ENCODE measurements at places on chromosomes 7 and 10. TPM values are rescaled to one million over a fixed set of nuclear protein-coding genes. Genes with fewer than 3 reads are reported as not detected.

GRCh38 chr10:71995887-71996575, 31.8 kb downstream of the CHST3 start:
- no peak overlapping the region for H3K4me3 ChIP-seq
- DNase-seq: no peak
- H3K36me3 ChIP-seq: no peaks in the 10 kb centered on the region
- no peaks in the 10 kb centered on the region for H3K27me3 ChIP-seq
- peak overlapping the region; percentile 78 for H3K27ac ChIP-seq

DNA sequence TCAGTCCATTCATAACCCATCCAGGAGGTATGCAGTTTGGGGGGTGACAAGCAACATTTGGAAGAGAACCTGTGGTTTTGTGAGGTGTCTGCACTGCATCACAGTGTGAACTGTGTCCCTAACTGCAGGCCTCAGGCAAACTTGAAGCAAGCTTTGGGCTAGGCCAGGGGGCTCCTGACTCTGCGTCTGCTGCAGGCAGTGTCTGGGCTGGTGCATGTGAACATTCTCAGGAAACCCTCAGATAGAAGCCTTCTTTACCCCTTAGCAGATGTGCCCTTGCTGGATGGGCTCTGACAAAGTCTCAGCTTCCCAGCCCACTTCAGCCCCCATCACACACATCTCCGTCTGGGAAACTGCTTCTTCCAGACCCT, 61.0 kb downstream of the VIPR2 start:
- H3K27ac ChIP-seq: no peak overlapping the region
- DNase-seq: no peak
- peaks cover 11% of the 10 kb centered on the region for H3K4me1 ChIP-seq
- no peaks in the 10 kb centered on the region for H3K36me3 ChIP-seq
- no peaks in the 10 kb centered on the region for H3K27me3 ChIP-seq
- no peak overlapping the region for H3K4me3 ChIP-seq

GRCh38 chr10:84665883-84666463, 337.6 kb downstream of the CCSER2 start:
- H3K27ac ChIP-seq: no peak overlapping the region
- no peaks in the 10 kb centered on the region for H3K36me3 ChIP-seq
- no peaks in the 10 kb centered on the region for H3K27me3 ChIP-seq
- H3K4me1 ChIP-seq: no peaks in the 10 kb centered on the region
- no peak for DNase-seq

DNA sequence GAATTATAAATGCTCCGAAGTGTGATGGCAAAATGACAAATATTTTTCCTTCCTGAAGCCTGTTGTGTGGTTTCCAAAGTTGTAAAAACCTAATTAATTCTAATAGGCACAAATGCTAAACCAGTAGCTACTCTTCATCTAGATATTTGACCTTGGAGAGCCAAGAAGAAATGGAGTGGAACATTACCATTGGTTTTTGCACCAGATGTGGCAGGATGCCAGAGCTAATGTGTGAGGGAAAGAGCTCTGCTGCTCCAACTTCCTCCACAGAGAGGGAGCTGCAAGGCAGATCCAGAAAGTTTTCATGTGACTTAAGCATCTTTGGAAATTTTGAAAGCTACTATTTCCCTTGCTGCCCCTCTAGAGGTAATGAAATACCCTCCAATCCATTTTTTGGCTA, 65.1 kb upstream of the HPS1 start:
- H3K4me3 ChIP-seq: no peak overlapping the region
- peaks cover 3% of the 10 kb centered on the region for H3K27me3 ChIP-seq
- no peaks in the 10 kb centered on the region for H3K36me3 ChIP-seq
- DNase-seq: no peak

GRCh38 chr10:30752481-30752881, 122.9 kb upstream of the LYZL2 start:
- H3K4me1 ChIP-seq: no peaks in the 10 kb centered on the region
- no peak overlapping the region for H3K27ac ChIP-seq

- H3K27me3 ChIP-seq: no peaks in the 10 kb centered on the region
- no peak overlapping the region for H3K4me3 ChIP-seq
- H3K27ac ChIP-seq: peak overlapping the region; percentile 54
- no peak for DNase-seq
- peaks cover 60% of the 10 kb centered on the region for H3K4me1 ChIP-seq
- no peaks in the 10 kb centered on the region for H3K36me3 ChIP-seq
These were observed 66.5 kb downstream of the ADD3 start for GRCh38 chr10:110074298-110074697.

DNA sequence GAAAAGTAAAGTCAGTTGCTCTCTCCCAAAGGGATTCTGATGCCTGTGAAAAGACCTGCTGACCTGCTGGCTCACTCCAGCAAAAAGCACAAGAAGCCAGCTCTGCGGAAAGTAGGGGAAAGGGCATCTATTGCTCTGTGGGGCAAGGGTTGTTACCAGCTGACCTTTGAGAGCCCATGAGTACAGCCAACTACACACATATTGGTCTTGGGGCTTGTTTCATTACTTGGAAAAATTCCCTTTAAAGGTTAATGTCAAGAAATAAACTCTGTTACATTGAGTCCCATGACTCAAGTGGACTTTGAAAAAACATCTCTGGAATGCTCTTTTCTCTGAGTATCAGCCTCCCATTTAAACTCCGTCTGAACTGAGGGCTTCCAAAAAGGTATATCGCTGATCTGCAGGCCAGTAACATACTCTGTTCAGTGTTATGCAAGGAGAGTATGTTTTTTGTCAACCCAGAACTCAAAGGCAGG, 53.2 kb downstream of the PANK1 start:
- H3K27me3 ChIP-seq: no peaks in the 10 kb centered on the region
- DNase-seq: no peak
- peak overlapping the region; percentile 72 for H3K27ac ChIP-seq
- peaks cover 2% of the 10 kb centered on the region for H3K36me3 ChIP-seq

Gene ANKRD1
- 1,558 TPM for total RNA-seq

DNA sequence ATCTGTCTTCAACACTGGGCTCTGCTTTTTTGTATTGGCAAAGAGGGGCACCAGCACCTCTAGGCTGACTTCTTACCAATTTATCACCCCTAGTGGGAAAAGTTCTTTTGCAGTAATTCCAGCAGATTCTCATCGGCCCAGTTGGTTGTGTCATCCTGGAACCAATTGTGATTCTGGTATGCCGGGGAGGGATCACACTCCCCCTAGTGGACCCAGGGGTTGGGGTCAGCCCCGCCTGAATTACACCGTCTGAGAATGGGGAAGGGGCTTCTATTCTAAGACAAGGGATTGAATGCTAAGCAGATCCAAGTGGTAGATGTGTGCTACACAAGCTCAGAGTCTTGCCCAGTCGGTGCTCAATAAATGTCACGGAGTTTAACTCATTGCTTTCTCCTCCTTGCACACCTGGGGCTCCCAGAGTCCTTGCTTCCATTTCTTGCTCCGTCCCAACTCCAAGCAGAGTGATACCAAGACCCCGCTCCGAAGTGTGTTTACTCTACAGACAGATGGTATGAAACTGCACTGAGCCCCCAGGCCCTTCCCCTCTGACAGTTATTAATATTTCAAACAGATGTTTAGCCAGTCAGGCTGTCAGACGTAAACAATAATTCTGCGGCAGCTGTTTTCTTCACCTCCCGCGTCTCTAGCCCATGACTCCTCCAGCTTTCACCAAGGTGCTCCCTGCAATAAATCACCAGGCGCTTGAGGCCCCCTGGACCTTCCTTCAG, 71.9 kb downstream of the C10orf105 start:
- no peak for DNase-seq
- H3K27ac ChIP-seq: no peak overlapping the region
- no peak overlapping the region for H3K4me3 ChIP-seq
- no peaks in the 10 kb centered on the region for H3K4me1 ChIP-seq
- H3K36me3 ChIP-seq: no peaks in the 10 kb centered on the region

- no peak overlapping the region for H3K4me3 ChIP-seq
- no peak for DNase-seq
- no peak overlapping the region for H3K27ac ChIP-seq
- H3K36me3 ChIP-seq: no peaks in the 10 kb centered on the region
- no peaks in the 10 kb centered on the region for H3K27me3 ChIP-seq
These were observed 19.4 kb upstream of the CSGALNACT2 start for GRCh38 chr10:43118631-43119415.

GRCh38 chr10:24958091-24958720, 5.8 kb upstream of the PRTFDC1 start:
- no peak for DNase-seq
- H3K27me3 ChIP-seq: no peaks in the 10 kb centered on the region
- peaks cover 8% of the 10 kb centered on the region for H3K4me1 ChIP-seq
- peak overlapping the region; percentile 72 for H3K27ac ChIP-seq

GRCh38 chr7:7652798-7653540, 12.4 kb downstream of the UMAD1 start:
- H3K27ac ChIP-seq: no peak overlapping the region
- no peaks in the 10 kb centered on the region for H3K36me3 ChIP-seq
- no peak for DNase-seq

Gene ELFN1
- 0.46 TPM for total RNA-seq

Gene SRRM3
- 0.69 TPM for total RNA-seq

DNA sequence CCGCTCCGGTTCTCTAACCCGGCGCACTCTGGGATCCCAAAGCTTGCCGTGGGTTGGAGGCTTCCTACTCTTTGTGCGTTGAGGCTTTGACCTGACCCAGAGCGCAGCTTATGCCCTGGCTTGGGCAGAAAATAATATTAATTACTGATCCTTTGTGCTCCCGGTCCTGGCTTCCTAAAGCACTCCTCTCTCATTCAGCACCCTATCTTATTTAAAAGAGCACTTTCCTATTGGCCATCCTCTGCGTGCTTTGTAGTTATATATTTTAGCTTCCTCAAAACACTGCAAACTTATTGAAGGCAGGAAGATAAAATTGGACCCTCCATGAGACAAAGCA, 466.0 kb downstream of the XPNPEP1 start:
- no peaks in the 10 kb centered on the region for H3K4me1 ChIP-seq
- peaks cover 15% of the 10 kb centered on the region for H3K27me3 ChIP-seq
- H3K36me3 ChIP-seq: no peaks in the 10 kb centered on the region
- no peak overlapping the region for H3K4me3 ChIP-seq

Gene SFRP5
- total RNA-seq: 0.16 TPM

DNA sequence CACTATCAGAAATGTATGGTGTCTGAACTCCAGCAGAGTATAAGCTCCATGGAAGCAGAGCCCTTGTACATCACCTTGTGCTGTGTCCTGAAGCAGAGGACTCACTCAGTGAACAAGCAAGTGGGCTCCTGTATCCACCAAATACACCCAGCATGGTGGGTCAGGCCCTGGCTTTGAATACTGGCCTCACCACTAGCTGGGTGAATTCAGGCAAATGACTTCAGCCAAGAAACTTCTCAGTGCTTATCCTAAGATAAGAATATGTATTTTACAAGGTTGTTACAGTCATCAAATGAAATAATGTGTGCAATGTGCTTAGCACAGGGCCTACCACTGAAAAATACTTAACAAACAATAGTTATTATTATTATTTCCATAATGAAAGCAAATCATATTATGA, 62.6 kb downstream of the CALD1 start:
- DNase-seq: no peak
- no peak overlapping the region for H3K27ac ChIP-seq
- H3K4me1 ChIP-seq: no peaks in the 10 kb centered on the region
- no peaks in the 10 kb centered on the region for H3K36me3 ChIP-seq

DNA sequence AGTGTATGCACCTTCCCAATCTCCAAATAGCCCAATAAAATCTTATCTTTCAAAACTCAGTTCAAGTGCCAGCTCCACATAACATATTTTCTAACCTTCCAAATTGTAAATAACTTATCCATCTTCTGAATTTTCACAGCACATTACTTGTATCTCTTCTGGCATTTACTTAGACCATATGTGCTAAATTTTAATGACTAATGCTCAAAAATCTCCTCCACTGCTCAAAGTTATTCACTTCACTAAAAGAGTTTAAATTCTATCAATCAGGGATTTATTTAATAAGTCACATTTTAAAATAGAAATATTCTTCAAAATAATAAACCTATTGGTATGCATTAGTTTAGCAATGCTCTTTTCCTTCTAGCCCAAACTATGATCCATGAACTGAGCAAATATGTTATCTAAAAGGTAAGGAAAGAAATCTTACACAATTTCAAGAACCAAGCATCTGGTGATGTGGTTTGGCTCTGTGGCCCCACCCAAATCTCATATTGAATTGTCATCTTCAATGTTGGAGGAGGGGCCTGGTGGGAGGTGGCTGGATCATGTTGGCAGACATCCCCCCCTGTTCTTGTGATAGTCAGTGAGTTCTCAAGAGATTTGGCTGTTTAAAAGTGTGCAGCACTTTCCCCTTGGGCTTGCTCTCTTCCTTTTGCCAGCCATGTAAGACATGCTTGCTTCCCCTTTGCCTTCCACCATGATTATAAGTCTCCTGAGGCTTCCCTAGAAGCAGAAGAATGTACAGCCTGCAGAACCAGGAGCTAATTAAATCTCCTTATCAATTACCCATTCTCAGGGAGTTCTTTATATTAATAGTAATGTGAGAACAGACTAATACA, 28.1 kb upstream of the GPR22 start:
- no peak for DNase-seq
- H3K27ac ChIP-seq: no peak overlapping the region
- H3K36me3 ChIP-seq: no peaks in the 10 kb centered on the region
- H3K4me3 ChIP-seq: no peak overlapping the region
- H3K4me1 ChIP-seq: peaks cover 2% of the 10 kb centered on the region

GRCh38 chr10:57507788-57508187, 759.9 kb downstream of the IPMK start:
- H3K36me3 ChIP-seq: no peaks in the 10 kb centered on the region
- no peaks in the 10 kb centered on the region for H3K27me3 ChIP-seq
- H3K4me1 ChIP-seq: no peaks in the 10 kb centered on the region
- H3K27ac ChIP-seq: no peak overlapping the region
- no peak overlapping the region for H3K4me3 ChIP-seq
- no peak for DNase-seq

GRCh38 chr7:112238330-112238729, 31.8 kb downstream of the ZNF277 start:
- H3K27ac ChIP-seq: no peak overlapping the region
- H3K36me3 ChIP-seq: no peaks in the 10 kb centered on the region

GRCh38 chr7:40490603-40490924, 355.8 kb downstream of the SUGCT start:
- H3K27me3 ChIP-seq: no peaks in the 10 kb centered on the region
- no peaks in the 10 kb centered on the region for H3K36me3 ChIP-seq
- no peak overlapping the region for H3K4me3 ChIP-seq
- no peak overlapping the region for H3K27ac ChIP-seq

GRCh38 chr7:119996634-119997033, 276.3 kb upstream of the KCND2 start:
- no peak for DNase-seq
- H3K4me3 ChIP-seq: no peak overlapping the region
- H3K36me3 ChIP-seq: no peaks in the 10 kb centered on the region

GRCh38 chr10:123129618-123130271, 6.0 kb upstream of the HMX3 start:
- H3K36me3 ChIP-seq: no peaks in the 10 kb centered on the region
- no peak for DNase-seq
- H3K27ac ChIP-seq: no peak overlapping the region
- H3K4me1 ChIP-seq: peaks cover 12% of the 10 kb centered on the region

GRCh38 chr7:37205451-37205850, 243.2 kb downstream of the ELMO1 start:
- no peaks in the 10 kb centered on the region for H3K36me3 ChIP-seq
- peaks cover 12% of the 10 kb centered on the region for H3K4me1 ChIP-seq
- no peak overlapping the region for H3K27ac ChIP-seq
- H3K27me3 ChIP-seq: no peaks in the 10 kb centered on the region
- no peak for DNase-seq
